A549 treated with CORT108297 at 1 μM for 4 hours (cell line): ENCODE measurements at places on chromosomes 4 and X. TPM values are rescaled to one million over a fixed set of nuclear protein-coding genes. Genes with fewer than 3 reads are reported as not detected.

ZCCHC13 gene
- total RNA-seq: not detected in 5 replicates

GABRG1 gene
- not detected in 5 replicates for total RNA-seq

MAGEA8 gene
- total RNA-seq: not detected in 5 replicates

MAGEA2 gene
- total RNA-seq: 0.08 to 0.13 TPM (median 0.11 TPM) in 4 of 5 replicates, not detected in the other

ETDC gene
- total RNA-seq: not detected in 5 replicates

FBXO8 gene
- 8.4 to 11.1 TPM (median 10.1 TPM) in 5 replicates for total RNA-seq

ZAR1 gene
- 0.06 to 0.08 TPM (median 0.06 TPM) in 3 of 5 replicates, not detected in the others for total RNA-seq

RASL11B gene
- total RNA-seq: 0.05 to 0.20 TPM (median 0.07 TPM) in 5 replicates

C4orf51 gene
- total RNA-seq: not detected in 5 replicates
